ENCODE measurements at places on chromosomes 4 and X.
A peak's percentile ranks its signal among the peaks of the same experiment; 100 is the strongest.

DNA sequence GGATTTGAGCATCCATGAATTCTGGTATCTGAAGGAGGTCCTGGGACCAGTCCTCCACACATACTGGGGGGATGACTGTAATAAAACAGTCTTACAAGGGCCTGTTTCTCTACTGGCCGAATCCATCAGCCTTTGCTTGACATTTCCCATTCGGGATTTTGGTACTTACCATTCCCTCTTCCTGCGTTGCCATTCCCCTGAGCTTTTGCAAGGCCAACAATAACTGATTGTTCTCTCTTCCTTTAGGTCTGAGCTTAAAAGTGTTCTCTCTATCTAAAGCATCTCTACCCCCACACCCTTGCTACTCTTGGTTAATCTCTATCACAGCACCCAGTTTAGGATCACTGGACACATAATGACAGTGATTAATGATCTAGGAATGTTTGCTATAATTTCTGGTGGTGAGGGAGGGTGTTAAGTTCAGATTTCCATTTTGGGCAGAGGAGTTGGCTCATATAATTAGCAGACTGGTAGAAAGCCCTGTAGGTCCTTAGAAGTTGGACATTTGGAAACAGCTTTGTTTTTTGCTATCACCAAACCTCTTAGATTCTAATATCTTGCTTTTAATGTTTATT is 29.4 kb downstream of the TMA16 start:
- DNase-seq: no peak

DNA sequence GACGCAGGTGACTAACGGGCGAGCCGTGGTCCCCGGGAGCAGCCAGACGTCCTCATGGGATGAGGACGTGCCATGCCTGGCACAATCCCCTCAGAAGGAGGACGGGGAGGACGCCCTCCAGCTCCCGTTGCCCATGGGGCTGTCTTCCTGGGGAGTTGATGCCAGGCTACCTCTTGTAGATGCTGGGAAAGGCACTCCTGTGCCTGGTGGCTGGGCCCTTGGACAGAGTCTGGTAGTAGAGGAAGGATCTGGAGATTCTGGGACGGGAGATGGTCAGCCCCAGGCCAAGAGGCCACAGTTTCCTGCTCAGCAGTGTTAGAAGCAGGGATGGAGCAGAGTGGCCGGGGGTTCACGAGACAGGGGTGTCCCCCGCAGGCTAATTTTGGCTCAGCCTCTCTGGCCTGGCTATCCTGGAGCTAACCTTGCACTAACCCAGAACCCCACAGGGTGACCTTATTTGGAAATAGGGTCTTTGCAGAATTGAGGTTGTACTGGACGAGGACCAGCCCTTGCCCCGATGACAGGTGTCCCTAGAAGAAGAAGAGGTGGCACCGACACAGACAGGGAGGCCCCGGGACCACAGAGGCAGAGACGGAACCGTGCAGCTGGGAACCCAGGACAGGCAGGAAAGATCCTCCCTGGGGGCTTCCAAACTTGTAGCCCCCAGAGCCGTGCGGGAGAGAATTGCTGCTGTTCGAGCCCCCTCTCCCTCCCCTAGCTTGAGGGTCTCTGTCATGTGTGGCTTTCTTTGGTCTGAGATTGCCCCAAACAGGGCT is 50.1 kb upstream of the ADRA2C start:
- no peak for DNase-seq

GRCh38 chrX:70336767-70337166 is 46.9 kb downstream of the KIF4A start:
- DNase-seq: no peak

DNA sequence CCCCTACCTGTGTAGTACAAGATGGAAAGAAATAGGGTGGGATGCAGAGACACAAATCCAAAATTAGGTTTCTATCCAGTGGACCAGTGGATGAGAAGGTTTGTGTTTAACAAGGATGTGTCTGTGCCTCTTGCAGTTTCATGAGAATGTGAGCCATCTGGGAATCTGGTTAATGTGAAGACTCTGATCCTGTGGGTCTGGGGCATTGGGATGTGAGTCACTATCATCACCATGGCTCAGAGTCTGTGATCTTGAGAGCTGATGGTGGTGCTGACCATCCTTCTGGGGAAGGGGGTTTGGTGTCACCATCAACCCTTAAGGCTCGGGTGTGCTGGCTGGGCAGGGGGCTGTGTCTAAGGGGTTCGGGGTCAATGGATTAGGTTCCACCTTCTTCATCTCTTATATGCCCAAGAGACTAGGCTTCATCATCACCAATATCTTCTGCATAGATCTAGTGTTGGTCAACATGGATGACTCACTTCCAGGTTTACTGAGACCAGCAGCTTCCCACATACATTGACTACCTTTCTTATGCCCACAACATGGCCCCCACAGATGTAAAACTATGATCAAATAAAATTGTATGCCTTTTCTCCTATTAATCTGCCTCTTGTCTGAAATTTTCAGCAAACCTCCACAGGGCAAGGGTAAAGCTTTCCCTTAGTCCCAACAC is 65.7 kb upstream of the MID1 start:
- DNase-seq: no peak

GRCh38 chr4:150001815-150002214 is 76.4 kb upstream of the DCLK2 start:
- no peak for DNase-seq

- DNase-seq: no peak
These were observed 79.8 kb upstream of the ATP8A1 start for GRCh38 chr4:42736527-42737195.

DNA sequence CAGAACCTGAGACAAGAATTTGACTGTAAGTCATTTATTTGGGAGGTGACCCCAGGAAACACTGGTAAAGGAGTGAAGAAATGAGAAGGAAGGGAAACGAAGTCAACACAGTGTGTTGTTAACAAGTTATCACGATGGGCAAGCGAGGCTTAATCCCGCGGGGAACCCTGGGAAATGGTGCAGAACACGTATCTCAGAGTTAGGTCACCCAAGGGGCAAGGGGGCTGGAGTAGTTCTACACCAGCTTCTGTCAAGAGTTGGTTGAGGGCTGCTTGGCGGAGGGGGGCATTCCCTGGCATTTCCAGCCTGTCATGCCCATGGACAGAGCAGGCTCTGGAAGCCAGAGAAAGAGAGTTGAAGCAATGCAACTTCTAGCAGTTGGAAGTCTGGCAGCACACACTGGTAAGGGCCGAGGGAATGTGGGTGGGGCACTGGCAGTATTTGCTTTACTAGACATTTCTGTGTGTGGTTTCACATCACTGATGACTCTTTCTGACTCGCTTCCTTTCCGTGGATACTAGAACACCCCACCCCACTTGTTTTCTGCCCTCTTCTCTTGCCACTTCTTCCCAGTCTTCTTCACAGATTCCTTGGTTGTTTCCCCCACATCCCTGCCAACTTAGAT is 52.2 kb upstream of the ADGRG2 start:
- DNase-seq: peak; percentile 49

- DNase-seq: peak; percentile 28
These were observed 13.0 kb downstream of the PPP1R3F start for GRCh38 chrX:49282647-49283011.

DNA sequence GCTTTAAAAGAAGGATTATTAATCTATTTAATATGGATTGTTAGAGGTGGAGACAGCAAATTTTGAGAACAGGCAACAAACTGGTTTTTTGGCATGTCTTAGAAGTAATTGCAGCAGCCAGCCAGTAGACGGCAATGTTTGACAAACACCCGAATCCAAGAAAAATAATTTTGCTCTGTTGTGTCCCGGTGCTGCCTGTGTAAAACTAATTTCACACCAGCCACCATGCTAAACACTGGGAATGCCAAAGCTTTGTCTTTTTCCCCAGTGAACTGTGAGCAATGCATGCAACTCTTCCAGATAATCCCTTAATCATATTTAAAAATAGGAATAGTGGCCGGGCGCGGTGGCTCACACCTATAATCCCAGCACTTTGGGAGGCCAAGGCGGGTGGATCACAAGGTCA is 25.9 kb downstream of the SMIM31 start:
- peak; percentile 60 for DNase-seq

- peak; percentile 85 for DNase-seq
These were observed at the start of gene ANXA3 for GRCh38 chr4:78551420-78552351. Gene ANXA3 (plus strand): TSS chr4:78551770. CDS start chr4:78554474, 2,704 bp downstream.

GRCh38 chrX:115553171-115553570 is 7.8 kb upstream of the PLS3 start:
- DNase-seq: no peak

GRCh38 chrX:134371133-134371532 is 88.8 kb upstream of the HPRT1 start:
- DNase-seq: no peak

DNA sequence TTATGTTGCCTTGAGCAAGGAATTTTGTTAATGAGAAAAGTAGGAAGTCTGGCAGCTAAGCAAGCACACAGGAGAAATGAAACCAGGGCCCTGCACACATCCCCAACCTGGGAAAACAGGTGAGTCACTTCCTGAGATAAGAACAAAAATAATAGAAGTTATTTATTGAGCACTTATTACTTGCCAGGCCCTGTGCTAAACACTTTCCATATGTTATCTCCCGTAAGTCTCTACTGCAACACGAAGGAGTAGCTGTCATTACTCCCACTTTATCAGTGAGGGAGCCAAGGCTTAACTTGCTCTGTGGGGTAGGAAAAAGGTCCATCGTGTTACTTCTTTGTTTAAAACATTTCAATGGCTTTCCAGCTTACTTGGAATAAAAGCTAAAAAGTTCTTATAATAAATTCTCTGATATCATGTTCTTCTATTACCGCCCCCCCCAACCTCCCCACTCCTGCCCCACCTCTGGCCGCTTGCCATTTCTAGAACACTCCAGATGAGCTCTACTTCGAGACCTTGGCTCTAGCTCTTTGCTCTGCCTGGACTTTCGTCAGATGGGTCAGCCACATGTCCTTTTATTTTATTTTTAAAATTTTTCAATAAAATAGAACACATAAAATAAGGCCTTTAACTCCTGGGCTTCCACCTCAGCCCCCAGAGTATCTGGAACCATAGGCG is 36.3 kb upstream of the PLAC8 start:
- peak; percentile 35 for DNase-seq

GRCh38 chr4:126533146-126533805 is 1099.5 kb upstream of the INTU start:
- DNase-seq: no peak

DNA sequence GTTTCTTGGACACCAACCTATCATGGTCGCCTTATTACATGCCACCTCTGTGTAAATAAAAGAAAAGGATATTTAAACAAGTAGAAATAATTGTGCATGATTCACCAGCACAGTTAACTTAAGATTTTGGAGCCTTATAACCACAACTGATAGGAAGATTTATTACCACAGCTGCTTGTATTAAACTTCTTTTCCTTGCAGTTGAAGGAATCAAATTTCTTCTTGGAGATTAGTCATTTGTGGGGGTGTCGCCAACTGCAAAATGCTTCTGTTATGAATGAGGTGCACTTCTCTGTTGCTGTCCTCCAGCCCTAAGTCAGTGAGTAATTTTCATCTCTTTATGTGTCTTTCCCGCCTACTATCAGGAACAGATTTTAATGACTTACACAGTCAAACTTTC is 73.3 kb downstream of the OR13H1 start:
- no peak for DNase-seq

DNA sequence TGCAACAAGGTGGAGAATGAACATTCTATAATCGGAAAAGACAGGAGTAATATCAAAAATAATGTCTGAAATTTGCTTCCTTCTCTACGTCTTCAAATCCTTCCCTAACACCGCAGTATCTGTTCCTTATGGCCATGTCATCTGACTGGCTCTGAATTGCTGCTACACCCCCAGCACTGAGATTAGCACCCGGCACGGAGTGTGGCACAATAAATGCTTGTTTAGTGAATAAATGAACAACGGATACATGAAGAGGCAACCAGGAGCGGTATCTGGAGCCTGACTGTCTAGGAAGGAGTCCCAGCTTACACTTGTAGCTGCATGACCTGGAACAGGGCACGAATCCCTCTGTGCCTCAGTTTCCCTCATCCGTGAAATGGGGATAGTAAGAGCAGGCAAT is 164.3 kb downstream of the AFAP1 start:
- DNase-seq: no peak

- DNase-seq: peak; percentile 21
These were observed 37.0 kb downstream of the HTT start for GRCh38 chr4:3111461-3111860.

DNA sequence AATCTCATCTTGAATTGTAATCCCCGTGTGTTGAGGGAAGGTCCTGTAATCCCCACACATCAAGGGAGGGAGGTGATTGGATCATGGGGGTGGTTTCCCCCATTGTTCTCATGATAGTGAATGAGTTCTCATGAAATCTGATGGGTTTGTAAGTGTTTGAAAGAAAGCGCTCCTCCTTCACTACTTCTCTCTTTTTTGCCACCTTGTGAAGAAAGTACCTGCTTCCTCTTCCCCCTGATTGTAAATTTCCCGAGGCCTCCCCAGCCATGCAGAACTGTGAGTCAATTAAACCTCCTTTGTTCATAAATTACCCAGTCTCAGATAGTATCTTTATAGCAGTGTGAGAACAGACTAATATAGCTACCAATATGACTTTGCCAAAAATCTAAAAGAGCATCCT is 41.1 kb downstream of the GBA3 start:
- no peak for DNase-seq

All from hepatocyte (in vitro differentiated cells).